ENCODE measurements at places on chromosomes 2 and 18. TPM values are rescaled to one million over a fixed set of nuclear protein-coding genes. Genes with fewer than 3 reads are reported as not detected.

DNA sequence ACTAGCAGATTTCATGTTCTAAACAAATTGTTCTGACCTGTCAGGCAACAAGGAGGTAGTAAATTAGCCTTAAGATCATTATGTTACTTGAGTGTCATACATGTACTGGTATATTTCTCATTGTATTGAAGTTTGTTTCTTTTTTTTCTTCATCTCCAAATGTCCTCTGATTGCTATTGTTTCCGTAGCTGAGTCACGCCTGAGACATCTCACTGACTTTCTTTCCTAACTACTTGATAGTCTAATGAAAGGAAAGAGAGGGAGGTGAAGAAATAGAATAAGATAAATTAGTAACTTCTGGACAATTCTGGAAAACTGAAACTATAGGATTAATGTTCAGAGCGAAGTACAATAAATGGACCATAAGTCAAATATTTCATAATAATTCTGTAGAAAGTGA lies 1049.9 kb downstream of the TSN start:
- no peak for DNase-seq

GAD1 gene
- 9.9 TPM for total RNA-seq

GRCh38 chr2:11697103-11697871 lies 27.3 kb upstream of the NTSR2 start:
- peak; percentile 92 for DNase-seq

DNA sequence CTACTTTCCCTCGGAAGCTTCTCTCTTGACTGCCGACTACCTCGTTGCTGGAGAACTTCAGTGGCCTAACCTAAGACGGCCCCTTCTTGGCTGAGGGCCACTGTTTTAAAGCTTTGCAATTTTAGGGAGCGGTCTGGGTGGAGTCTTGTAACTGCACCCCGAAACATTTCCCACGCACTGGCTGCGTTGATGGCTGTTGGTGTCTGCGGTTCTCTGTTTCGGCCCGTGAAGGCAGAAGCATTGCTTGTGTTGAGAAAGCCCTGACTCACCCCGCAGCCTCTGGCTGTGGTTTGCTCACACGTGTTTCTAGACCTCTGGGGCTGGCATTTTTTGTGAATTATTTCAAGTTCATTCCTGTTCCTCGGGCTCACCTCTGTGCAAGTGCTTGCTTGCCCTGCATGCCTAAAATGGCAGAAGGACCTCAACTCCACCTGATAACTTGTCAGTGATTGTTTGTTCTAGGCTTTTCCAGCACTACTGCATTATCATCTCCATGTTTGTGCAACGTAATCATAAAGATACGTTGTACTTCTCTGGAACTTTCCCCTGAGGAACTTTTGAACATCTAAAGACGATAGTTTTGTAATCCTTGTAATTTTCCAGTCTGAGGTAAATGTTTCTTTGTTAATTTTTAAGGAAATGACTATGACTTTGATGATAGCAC lies 94.2 kb upstream of the DLX2 start:
- DNase-seq = peak; percentile 78

ANKRD29 gene
- 3.8 TPM for total RNA-seq

CNTNAP5 gene
- not detected for total RNA-seq

GRCh38 chr2:180660881-180661685 lies 319.3 kb upstream of the UBE2E3 start:
- DNase-seq = no peak

DTYMK gene
- 136 TPM for total RNA-seq

- no peak for DNase-seq
Measured at GRCh38 chr2:218992703-218993344, 398 bp downstream of the CRYBA2 start.

GRCh38 chr18:23547306-23547705 lies 39.0 kb downstream of the NPC1 start:
- no peak for DNase-seq

SEMA4C gene
- total RNA-seq = 40.1 TPM

DNA sequence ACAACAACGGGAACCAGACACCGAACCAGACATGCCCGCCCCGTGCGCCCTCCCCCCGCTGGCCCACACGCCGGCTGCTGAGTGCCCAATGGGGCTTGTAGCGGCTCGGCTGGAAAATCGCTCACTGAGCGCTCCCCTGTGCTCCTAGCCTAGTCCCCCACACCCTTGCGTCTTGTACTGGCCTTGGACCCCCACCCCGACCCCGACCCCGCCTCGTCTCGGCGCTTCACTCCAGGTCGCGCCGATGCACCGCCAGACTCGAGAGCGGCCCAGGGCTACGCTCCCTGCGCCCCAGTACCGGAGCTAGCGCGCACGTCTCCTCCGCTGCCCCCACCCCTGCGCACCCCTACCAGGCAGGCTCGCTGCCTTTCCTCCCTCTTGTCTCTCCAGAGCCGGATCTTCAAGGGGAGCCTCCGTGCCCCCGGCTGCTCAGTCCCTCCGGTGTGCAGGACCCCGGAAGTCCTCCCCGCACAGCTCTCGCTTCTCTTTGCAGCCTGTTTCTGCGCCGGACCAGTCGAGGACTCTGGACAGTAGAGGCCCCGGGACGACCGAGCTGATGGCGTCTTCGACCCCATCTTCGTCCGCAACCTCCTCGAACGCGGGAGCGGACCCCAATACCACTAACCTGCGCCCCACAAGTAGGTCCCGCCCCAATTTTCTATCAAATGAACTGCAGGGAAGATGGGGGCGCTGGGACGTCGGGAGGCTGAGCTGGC lies 1.5 kb downstream of the GAD1 start:
- DNase-seq = no peak

- DNase-seq = peak; percentile 55
Measured at GRCh38 chr18:21997207-21998143, 171.9 kb upstream of the GATA6 start.

GRCh38 chr2:27501042-27501441 lies 4.4 kb downstream of the GCKR start:
- DNase-seq = no peak

DNA sequence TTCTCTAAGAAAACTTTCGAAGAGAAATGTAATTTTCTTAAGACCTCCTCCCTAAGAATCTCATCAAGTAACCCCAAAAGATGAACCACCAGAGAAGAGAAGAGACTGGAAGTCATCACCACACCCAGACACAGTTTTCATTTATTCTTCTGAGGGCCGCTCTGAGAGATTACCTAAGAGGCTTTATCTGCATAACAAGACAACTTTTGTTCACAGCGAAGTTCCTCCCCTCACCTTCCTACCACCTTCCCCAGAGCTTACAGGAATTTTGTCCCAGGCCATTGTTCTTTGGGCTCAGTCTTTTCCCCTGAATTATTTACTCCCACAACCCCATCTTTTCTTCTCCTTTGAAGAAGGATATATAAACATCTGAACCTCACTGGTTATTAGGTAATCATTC lies 92.8 kb downstream of the AKAIN1 start:
- DNase-seq = no peak

- no peak for DNase-seq
Measured at GRCh38 chr18:50924372-50924771, 43.5 kb upstream of the ELAC1 start.

DNA sequence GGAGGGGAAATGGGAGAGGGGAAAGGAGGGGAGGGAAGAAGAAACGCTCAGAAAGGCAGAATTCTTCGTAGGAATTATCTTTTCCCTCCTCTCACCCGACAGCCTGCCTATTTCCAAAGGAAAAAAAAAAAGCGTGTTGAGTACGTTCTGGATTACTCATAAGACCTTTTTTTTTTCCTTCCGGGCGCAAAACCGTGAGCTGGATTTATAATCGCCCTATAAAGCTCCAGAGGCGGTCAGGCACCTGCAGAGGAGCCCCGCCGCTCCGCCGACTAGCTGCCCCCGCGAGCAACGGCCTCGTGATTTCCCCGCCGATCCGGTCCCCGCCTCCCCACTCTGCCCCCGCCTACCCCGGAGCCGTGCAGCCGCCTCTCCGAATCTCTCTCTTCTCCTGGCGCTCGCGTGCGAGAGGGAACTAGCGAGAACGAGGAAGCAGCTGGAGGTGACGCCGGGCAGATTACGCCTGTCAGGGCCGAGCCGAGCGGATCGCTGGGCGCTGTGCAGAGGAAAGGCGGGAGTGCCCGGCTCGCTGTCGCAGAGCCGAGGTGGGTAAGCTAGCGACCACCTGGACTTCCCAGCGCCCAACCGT lies at the start of gene GAD1:
TSS of gene GAD1 (plus strand) at position 384 of the 589 bp plus-strand sequence. CDS start 1,705 bp downstream, outside the sequence.
- DNase-seq = peak; percentile 63

TSPYL6 gene
- not detected for total RNA-seq

DNA sequence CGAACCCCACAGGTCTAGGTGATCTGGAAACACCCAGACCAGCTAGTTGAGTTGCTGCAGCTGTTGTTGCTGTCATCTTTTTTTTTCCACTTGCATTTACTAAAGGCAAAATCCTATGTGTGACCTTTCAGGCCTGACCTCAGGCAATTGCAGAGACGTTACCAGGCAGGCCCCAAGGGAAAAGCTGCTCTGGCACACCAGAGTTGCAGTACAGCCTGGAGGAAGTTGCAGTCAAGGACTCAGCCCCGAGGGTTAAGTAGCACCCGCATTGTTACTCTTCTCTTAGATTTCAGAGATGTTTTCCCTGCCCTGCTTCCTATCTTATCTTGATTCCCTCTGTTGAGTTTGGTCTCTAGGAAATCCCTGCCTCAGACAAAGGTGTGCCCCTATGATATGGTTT lies 45.2 kb upstream of the SMAD2 start:
- DNase-seq = no peak

DNA sequence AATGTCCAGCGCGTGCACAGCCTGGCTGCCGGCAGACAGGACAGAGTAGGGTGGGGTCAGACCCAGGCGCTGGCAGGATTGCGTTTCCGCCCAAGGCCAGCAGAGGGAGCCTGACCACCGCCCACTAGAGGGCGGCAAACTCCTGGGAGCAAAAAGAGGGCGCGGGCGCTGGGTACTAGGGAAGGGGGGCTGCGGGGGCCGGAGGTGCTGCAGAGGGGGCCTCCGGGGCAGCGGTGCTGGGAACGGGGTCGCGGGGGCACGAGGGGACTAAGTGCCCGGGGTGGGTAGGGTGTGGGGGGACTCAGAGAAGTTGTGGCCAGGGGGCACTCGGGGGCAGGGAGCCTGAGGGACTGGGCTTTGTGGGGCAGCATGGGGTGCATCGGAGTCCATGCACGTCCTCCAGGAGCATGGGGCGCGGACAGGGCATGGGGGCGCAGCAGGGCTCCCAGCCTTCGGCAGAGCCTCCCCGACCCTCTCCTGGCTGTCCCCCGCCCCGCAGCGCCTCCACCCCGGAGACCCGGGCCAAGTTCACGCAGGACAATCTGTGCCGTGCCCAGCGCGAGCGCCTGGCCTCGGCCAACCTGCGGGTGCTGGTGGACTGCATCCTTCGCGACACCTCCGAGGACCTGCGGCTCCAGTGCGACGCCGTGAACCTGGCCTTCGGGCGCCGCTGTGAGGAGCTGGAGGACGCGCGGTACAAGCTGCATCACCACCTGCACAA lies 3.2 kb downstream of the TEKT4 start:
- DNase-seq = peak; percentile 33

RESP18 gene
- not detected for total RNA-seq

DNA sequence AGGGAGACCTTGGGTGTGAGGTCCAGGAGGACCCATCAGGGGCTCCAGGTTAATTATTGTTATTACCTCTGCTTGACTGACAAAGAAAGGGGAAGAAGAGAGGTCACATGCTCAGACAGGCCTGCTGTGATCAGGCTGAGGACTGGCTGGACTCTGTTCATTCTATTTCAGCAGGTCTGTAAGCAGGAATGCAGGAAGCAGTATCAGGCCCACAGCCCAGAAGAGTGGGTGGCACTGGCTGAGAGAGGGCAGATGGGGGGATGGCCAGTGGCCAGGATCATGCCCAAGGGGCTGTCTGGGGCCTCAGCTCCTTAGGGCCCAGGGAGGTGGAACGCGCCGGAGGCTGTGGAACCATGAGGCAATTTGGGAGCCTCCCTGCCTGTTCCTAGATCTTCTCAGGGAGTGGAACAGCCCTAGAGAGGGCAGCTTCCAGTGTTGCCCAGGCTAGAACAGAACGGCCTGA lies 43.7 kb upstream of the ZBTB7C start:
- no peak for DNase-seq

SLC14A1 gene
- total RNA-seq = 1.6 TPM

DNA sequence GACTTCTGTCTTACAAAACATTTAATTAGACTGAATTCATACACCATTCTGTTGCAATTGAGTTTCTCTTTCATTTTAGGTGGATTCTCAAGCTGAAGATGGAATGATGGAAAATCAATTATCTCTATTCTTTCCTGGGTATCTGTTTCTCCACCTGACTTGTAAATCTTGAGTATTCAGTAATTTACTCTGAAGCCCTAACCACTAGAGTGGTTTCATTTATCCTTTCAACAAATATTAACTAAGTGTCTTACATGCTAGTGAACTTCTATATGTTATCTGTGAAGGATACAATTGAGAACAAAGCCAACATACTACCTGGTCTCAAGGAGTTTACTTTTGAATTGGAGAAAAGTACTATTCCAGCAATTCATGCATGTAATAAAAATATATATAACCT lies 94.1 kb upstream of the ZNF804A start:
- no peak for DNase-seq

HNMT gene
- total RNA-seq = 22.6 TPM

DNA sequence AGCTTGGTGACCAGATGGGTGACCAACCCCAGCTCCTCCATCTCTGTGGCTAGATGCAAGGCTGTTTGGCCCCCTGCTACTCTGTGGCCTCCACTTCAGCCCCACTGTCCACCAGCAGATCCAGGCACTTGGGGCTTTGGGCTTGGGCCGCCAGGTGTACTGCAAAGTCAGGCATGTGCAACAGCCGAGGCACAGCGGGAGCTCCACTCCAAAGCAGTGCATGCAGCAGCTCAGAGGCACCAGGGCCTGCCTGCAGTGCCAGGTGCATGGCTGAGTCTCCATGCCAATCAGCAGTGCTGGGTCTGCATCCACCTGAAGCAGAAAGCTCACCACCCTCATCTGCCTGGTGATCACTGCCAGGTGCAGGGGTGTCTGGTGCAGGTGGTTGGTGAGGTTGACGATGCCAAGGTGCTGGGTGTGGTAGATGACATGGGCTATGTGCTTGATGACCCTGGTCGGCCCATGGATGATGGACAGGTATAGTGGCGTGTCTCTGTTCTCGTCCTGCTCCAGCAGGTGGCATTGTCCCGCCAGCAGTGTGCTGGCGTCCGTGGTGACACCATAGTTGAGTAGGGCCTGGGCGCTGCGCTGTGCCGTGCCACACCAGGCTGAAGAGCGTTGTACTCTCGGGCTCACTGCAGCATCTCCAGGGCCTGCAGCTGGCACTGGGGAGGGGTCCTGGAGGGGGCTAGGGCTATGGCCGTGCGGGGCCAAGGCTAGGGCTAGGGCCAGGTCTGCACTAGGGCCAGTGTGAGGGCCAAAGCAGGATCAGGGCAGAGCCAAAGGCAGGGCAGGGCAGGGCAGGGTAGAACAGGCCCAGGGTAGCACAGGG lies 1.0 kb upstream of the ANKRD62 start:
- no peak for DNase-seq

EIF4E2 gene
- total RNA-seq = 140 TPM

GRCh38 chr2:196274387-196274809 lies 103.0 kb upstream of the STK17B start:
- no peak for DNase-seq

IMPACT gene
- total RNA-seq = 12.3 TPM

DNA sequence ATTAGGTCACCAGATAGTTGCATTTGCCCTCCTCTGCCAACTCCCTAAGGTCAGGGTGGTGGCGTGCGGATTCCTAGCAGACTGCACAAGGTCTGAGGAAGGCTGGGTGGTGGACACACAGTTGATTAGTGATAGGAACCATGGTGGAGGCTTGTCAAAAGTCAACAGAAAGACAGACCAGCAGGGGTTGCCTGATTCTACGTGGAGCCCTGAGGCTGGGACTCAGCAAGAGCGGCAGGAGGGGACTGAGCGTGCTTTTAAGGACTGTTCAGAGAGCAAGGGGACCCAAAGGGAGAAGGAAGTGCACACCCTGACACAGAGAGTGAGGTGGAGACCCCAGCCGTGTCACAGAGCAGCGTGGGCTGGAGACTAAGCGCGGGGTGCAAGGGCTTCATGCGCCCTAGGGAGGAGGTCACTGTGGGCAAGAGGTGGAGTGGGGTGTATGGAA lies 513.2 kb downstream of the RNF144A start:
- no peak for DNase-seq

MOGAT1 gene
- not detected for total RNA-seq

Measured in A172 (cell line).